Stimulated activated CD4-positive, alpha-beta T cell treated with anti-CD3 and anti-CD28 coated beads, TNF-alpha, amount 100 ng/mL, for 4 hours (primary cell): ENCODE measurements at places on chromosomes 16 and 17.

- DNase-seq: no peak
These were observed 536.2 kb upstream of the ZFHX3 start for GRCh38 chr16:73584157-73584556.

GRCh38 chr16:83915081-83915480, 16.2 kb downstream of the MLYCD start:
- no peak for DNase-seq

DNA sequence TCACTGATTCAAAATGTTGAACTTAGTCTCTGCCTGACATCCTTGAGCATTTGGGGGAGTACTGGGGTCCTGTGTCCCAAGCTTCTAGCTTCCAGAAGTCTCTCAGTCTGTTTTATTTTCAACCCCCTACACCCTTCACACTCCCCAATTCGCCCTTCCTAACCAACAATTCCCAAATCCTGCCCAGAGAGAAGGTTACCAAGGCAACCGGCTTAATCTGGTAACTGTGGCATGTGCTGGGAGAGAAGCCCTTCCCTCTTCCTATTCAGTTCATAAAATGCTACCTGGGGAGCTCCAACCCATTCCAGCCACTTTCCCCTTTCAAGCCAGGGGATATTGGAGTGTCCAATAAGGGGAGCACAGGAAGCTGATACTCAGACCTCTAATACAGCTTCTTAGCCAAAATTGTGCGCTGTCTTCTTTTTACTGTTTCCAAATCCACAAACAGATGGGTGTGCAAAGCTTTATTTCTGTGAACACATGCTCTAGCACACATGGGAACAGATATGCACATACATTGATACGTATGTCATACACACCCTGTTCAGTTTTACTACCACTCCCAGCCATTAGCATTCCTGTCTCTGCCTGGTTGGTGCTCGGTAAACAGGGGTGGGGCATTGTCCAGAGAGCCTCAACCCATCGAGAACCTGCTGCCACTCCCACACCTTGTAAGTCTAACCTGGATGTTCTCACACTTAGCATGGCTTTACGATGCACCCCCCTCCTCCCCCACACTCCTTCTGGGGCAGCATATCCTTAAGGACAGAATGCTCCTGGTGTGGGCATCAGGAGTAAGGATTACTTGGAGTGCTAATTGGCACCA, 1.1 kb upstream of the RAPGEFL1 start:
- DNase-seq: no peak

DNA sequence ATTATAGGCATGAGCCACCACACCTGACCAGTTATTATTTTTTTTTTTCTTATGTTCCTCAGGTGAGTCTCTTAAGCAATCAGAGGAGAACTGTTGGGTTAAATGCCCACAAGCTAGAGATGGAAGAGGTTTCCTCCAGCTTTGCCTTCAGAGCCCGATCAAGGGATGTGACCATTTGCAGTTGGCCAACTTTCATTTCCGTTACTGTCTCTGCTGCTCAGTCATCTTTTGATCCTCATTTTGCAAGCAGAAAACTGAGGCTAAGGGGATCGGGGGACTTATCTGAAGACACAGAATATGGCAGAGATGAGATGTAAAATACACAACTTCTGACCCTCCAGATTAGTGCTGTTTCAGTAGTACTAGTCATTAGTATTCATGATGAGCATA, 188.8 kb downstream of the RAB11FIP4 start:
- no peak for DNase-seq

GRCh38 chr17:45087504-45087975, 26.4 kb downstream of the NMT1 start:
- no peak for DNase-seq

DNA sequence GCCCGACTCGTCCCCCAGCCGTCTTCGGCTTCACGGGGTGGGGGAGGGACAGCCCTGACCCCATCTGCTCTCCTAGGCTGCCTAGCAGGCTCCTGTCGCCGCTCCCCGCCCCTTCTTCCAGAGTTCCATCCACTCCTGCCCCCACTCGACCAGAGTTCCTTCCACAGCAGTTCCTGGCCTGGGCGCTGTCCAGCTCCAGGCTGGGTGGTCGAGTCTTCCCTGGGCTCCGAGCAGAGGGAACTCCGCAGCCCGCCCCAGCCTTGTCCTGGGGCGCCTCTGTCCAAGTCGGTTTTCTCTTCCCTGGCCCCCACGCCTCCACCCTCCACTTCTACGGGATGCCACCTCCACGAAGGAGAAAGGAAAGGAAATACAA, 1.4 kb downstream of the PYY start:
- DNase-seq: no peak

DNA sequence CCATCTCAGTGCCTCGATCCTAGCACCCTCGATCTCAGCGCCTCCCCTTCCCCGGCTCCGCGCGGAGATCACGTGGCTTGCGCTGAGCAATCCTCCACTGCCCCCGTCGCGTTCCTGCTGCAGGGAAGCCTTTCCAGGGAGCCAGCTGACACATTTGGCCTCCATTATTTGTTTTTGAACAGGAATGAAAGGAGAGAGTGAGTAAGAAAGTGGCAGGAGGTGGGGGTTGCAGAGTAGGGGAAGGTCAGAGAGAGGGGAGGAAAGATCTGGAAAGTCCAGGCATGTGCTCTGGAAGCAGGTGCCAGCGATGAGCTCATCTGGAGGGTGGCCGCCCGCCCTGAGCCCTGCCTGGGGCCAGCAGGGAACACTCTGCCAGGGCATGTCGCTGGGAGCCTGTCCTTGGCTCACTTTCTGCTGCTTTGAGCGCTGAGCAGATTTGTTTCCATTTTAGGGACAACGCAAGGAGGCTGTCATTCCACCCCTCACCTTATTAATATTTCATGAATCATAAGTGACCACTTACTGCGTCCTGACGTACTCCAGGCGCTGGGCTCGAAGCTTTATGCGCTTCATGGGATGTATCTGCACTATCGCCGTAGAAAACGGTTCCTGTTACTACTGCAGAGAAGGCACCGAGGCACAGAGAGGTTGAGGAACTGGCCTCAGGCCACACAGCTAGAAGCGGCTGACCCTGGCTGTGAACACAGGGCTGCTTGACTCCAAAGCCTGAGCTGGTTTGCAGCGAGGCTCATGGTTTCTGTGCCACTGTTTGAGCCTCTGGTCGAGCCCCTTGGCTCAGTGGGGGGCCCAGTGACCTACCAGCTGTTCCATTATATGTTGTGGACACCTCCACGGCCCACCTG, 283.1 kb downstream of the SEC14L1 start:
- DNase-seq: no peak

GRCh38 chr17:69518951-69519350, 104.5 kb downstream of the MAP2K6 start:
- no peak for DNase-seq

GRCh38 chr17:35923609-35924114, 6.9 kb downstream of the RDM1 start:
- DNase-seq: no peak

DNA sequence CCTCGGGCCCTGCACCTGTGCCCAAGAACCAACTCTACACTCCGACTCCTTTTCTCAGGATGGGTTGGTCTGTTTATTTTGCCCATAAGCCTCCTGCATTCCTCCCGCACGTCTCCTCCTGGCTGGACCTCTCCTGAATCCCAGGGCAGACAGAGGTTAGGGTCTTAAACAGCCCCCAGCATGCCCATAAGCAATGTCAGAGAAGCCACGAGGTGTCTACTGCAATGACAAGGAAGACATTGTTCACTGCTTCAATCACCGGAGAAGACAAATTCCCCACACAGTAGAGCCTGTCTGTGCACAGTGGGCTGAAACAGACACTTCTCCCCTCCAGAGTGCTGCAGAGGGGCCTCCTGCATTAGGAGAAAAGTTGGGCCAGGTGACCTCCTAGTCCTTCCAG, 230.6 kb upstream of the RPL38 start:
- DNase-seq: no peak

DNA sequence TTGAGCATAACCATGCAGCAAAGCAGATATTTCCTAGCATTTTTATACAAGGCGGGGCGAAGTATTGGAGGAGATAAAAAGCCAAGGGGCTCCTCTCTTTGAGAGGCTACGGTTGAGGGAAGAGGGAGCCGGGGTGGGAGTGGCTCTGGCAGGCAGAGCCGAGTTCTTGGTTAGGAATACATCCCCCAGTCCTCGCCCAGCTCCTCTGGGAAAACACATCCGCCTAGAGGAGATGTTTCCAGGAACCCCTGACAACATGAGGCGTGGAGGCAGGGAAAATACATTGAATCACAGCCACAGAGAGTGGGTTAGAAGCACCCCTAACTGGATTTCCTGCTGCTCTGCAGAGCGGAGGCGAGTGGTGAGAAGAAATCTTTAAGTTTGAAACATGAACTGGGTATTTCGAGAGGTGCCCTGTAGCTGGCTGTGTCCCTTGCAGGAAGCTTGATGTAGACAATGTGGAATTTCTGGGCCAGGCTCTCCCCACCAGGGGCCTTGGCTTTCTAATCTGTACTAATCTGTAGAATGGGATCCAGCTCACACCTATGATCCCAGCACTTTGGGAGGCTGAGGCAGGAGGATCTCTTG, 27.3 kb downstream of the TTYH2 start:
- DNase-seq: no peak

- no peak for DNase-seq
These were observed 2.8 kb downstream of the WNT3 start for GRCh38 chr17:46815474-46816353.

DNA sequence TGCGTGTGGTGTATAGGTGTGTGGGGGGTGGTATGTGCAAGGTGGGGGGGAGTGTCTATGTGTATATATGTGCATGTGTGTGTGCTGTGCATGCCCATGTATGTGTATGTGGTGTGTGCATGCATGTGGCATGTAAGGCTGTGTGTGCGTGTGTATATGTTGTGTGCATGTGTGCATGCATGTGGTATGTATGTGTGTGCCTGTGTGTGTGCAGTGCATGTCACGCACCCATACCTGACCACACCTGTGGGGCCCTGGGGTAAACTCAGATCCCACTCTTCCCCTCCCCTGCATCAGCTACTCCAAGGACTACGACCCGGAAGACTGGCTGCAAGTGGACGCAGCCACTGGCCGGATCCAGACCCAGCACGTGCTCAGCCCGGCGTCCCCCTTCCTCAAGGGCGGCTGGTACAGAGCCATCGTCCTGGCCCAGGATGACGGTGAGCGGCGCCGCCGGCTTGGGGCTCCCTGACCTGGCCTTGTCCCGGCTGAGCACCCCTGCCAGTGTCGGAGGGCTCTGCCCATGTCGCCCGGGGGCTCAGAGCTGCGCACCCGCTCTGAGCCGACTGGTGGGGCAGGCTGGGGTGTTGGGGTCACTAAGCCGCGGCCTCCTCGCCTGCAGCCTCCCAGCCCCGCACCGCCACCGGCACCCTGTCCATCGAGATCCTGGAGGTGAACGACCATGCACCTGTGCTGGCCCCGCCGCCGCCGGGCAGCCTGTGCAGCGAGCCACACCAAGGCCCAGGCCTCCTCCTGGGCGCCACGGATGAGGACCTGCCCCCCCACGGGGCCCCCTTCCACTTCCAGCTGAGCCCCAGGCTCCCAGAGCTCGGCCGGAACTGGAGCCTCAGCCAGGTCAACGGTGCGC, 9.1 kb downstream of the SLC22A31 start:
- DNase-seq: no peak

GRCh38 chr16:64983963-64984362, 137.9 kb downstream of the CDH11 start:
- no peak for DNase-seq

DNA sequence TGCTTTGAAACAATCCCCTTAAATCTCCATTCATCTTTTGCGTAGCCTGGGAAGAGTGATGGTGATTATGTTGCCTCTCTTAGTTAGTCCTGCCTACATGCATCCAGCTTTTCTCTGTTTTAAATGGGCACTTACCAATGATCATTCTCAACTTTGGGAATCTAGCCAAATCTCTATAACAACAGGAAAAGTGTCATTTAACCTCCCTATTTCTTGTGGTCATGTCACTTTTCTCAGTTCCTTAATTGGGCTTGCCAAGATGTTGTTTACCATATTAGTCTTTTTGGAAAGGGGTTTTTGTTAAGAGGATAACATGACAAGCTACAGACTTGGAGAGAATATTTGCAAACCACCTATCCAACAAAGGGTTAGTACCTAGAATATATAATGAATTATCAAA, 15.6 kb upstream of the CLEC10A start:
- DNase-seq: no peak

DNA sequence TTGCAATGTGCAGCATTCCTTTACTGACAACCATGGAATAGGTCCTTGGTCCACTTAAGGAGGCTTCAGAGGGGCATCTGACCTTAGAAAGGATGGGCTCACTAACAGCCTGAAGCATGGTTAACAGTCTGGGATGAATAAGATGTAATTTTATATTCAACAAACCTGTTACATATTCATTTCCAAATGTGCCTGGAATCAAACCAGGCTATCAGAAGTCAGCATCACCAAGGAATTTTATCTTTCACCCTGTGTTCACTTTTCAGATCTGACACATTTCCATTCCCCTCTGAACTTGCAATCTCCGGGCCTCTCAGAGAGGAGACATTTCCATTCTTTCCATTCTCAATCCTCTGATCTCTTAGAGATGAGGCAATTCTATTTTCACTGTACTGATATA, 62.4 kb downstream of the SNX11 start:
- DNase-seq: no peak

GRCh38 chr17:62626719-62627218, 701 bp upstream of the MRC2 start:
- no peak for DNase-seq

DNA sequence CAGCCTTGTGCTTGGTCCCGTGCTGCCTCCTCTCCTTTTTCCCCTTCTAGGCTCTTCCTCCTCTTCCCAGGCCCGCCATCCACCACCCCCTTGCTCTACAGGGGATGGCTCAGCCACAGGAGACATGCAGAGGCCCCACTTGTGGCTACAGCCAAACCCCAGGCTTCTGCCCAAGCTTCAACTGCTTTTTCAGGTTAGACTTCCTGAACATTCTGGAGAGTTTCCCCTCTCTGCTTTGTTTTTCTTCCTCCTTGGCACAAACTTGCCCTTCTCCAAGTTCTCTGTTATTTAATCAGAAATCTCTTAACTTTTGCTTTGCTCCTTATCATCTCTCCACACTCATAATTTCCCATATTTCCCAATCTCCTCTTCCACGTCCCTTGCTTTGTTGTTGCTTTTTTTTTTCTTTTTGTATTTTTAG, 18.3 kb upstream of the HAS3 start:
- DNase-seq: no peak
